ENCODE measurements at places on chromosomes 4 and X.

GRCh38 chr4:40918330-40918729 lies 168.6 kb downstream of the NSUN7 start:
- DNase-seq = no peak

GRCh38 chr4:182847576-182848450 lies 69.4 kb downstream of the DCTD start:
- no peak for DNase-seq

GRCh38 chr4:45939056-45939455 lies 184.8 kb downstream of the GABRG1 start:
- DNase-seq = no peak

DNA sequence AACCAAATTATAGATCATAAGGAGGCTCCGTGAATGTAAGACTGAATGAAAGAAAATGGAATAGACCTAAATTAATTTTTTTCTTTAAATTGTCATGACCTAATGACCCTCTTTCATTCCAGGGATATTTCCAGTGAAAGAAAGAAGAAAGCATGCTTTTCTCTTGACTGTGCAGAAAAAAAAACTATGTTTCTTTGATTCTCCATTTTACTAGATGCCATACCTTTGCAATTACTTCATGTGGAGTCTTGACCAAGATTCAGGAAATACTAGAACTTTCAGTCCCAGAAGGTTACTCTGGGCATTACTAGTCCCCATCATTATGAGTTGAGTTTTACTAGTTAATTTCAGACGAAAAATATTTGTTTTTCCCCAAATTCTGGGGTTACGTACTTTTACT lies 6.4 kb upstream of the COMMD8 start:
- no peak for DNase-seq

DNA sequence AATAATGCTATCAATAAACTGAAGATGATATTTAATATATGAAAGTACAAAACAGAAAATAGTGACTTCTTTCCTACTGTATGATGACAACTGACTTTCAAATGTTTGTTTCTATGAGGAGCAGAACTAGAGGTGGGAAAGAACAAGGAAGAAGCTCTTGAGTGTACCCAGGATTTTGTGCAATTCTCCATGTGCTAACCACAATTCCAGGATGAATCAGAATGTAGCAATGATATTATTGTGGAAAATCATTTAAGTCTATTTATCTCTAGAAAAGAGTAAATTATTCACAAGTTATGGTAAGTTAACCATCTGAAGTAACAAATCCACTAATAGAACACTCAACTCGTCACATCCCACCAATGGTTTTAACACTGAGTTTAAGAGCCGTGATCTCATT lies 324.1 kb upstream of the EMCN start:
- DNase-seq = no peak

DNA sequence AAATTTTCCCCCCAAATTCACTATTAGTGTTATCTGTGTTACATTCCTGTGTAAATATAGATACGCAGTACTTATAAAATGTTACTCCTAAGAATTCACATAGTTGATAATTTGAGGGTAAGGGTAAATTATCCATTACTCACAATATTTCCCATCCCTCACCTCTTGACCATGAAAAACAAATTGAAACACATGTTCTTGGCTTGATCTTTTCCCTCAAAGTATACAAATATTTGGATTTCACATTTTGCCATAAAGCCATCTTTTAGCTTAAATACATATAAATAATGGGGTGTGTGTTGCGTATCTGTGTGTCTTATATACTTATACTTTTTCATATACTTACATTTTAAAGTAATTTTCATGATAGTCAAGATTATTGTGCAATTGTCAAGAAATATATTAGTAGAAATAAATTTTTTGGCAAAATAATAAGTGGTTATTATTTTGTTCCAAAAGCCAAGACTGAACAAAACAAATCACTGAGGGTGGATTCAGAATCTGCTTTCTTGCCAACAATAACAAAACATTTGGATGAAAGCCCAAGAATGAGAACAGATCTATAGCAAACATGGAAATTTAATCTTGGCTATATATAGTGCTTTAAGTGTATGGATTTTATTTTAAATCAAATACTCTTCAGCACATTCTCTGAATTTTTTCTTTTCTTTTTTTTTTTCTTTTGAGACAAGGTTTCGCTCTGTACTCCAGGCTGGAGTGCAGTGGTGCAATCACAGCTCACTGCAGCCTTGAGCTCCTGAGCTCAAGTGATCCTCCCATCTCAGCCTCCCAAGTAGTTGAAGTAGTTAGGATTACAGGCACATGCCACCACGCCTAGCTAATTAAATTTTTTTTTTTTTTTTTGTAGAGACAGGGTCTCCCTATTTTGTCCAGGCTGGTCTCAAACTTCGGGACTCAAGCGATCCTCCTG lies 48.5 kb upstream of the PRSS48 start:
- DNase-seq = no peak

GRCh38 chr4:52883183-52883621 lies 21.1 kb downstream of the RASL11B start:
- no peak for DNase-seq

DNA sequence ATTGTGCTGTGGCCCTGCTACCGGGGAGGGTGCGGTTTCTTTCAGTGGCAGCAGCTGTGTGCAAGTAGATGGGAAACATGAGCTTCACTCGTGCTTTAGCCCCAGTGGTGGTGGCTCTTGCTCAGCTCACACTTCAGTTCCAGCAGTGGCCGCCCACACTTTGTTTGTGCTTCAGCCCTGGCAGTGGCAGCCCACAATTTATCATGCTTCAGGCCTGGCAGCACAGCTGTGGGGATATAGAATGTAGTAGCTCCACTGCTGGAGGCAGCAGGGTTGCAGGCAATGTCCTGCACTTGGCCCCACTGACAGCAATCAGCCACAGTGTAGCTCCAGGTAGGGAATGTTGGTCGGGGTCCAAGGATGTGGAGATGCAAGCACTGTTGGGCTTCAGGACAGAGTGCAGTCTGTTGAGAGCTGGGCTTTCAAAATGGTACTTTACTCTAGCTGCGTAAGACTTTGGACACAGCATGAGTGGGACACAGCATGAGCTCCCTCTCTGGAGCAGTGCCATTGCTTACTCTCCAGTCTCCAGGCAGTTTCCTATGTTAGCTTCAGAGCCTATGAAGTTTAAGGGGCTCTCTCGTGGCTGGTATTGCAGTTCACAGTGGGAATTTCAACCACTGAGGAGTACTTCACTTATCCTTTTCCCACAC lies 413.1 kb downstream of the PDGFC start:
- no peak for DNase-seq

DNA sequence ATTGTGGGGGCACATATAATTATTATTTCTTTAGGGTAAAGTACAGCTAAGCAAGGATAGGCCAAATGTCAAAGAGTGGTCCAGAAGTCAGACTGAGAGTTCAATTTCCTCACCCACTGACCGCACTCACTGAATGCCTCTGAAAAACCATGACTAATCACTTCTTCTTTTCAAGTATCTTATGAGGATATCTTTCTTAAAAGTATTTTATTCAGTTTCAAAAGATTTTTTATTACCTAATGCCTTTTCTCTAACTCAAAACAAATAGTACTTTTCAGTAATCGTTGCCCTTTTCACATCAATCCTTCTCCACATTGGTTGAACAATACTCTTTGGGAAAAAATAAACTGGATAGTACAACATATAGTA lies 61.7 kb upstream of the CAMK2D start:
- DNase-seq = no peak

GRCh38 chrX:112630187-112630586 lies 49.6 kb downstream of the LHFPL1 start:
- DNase-seq = no peak

- no peak for DNase-seq
These were observed 134.5 kb upstream of the NLGN4X start for GRCh38 chrX:6363188-6363587.

- no peak for DNase-seq
These were observed 26.7 kb upstream of the FGFR3 start for GRCh38 chr4:1766106-1767060.

GRCh38 chr4:186900232-186900900 lies 176.7 kb upstream of the FAT1 start:
- no peak for DNase-seq

- DNase-seq = no peak
These were observed 54.5 kb downstream of the CLDN34 start for GRCh38 chrX:10021461-10022272.

GRCh38 chr4:26525136-26525770 lies 35.0 kb upstream of the CCKAR start:
- no peak for DNase-seq

GRCh38 chr4:6494431-6495295 lies 22.2 kb upstream of the PPP2R2C start:
- DNase-seq = no peak

DNA sequence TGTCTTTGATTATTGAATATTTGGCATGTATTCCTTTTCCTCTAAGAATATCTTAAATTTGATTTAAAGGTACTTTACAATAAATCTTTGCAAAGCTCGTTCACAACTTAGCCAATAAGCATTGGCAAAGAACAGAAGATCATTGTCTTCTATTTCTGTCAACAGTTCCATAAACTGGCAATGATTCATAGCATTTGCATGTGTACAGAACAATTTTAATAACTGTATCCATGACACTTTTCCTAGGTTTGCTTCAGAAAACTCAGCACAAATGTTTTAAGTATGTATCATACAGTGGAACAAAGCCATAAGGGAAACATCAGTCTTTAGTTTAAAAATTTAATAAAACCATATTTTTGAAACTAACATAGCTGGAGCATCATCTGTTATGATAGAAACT lies 462.7 kb upstream of the RPS6KA3 start:
- no peak for DNase-seq

- DNase-seq = no peak
These were observed 268.6 kb downstream of the DTHD1 start for GRCh38 chr4:36549992-36550391.

- DNase-seq = peak; percentile 30
These were observed at the start of gene NUDT9 for GRCh38 chr4:87422104-87423052. TSS of gene NUDT9 (plus strand) at chr4:87422573. CDS start at chr4:87422906, 333 bp downstream.

GRCh38 chrX:38018766-38019425 lies 12.5 kb downstream of the SYTL5 start:
- DNase-seq = no peak

DNA sequence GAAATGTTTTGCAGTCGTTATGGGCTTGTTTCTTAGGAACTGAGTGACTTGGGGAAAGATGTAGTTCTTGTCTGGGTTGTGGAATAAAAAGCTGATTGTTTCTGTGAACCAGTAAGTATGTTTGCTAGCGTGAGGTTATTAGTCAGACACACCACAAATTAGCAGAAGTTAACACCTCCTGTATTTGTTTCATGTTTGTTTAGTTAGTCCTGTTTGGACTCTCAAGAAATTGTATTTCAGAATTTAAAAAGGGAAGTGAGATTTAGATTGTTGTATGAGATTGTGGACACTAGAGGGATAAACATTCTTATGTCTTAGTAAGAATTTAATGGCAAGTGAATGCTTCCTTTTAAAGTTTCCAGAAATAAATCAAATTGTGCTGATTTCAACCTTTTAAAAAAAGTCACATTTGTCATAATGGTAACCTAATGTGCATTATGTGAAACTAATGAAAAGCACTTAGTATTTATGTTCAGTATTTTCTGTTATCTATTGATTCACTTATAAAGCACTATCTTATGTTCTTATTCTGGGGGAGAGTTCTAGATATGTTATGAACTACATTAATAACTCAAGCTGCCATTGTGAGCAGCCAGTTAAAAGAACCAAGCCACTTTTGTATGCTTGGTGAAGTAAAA lies 25.6 kb downstream of the ATP10D start:
- no peak for DNase-seq

- DNase-seq = no peak
These were observed 1499.4 kb upstream of the PCDH7 start for GRCh38 chr4:29220761-29221160.

- no peak for DNase-seq
These were observed 795.3 kb upstream of the AADAT start for GRCh38 chr4:170884969-170885570.

GRCh38 chrX:57822818-57823217 lies 87.4 kb downstream of the ZXDA start:
- DNase-seq = no peak

- DNase-seq = no peak
These were observed 315.2 kb downstream of the PCDH10 start for GRCh38 chr4:133464311-133464710.

- DNase-seq = no peak
These were observed 847.8 kb upstream of the SLIT2 start for GRCh38 chr4:19403786-19404370.

DNA sequence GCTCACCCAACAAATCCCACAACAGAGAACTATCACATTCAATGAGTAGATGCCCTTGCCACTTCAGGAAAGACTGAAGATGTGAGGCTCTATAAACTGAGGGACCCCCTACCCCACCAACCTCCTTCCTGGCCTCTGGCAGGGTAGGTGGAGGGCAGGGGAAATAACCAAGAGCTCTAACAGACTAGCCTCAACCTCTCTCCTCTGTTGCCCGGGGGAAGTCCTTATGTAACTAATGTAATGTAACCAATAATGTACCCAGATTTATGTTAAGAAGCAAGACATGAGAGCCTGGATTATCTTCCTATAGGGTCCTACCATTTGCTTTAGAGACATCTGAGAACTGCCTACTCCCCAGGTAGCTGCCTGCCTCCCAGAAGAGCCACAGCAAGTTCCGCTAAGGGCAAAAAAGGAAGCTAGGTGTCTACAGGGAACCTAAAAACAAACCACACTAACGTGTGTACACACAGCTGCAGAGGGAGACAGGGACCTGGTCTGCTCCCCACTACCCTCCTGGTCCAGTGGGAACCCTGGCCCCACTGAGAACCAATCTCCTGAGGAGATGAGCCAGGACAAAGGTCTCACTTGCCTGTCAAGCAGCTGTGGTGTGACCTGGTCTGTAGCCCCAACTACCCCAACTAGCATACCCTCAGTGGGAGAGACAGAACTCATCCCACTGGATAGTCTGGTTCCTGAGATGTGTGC lies 17.7 kb downstream of the OTUD5 start:
- DNase-seq = no peak

DNA sequence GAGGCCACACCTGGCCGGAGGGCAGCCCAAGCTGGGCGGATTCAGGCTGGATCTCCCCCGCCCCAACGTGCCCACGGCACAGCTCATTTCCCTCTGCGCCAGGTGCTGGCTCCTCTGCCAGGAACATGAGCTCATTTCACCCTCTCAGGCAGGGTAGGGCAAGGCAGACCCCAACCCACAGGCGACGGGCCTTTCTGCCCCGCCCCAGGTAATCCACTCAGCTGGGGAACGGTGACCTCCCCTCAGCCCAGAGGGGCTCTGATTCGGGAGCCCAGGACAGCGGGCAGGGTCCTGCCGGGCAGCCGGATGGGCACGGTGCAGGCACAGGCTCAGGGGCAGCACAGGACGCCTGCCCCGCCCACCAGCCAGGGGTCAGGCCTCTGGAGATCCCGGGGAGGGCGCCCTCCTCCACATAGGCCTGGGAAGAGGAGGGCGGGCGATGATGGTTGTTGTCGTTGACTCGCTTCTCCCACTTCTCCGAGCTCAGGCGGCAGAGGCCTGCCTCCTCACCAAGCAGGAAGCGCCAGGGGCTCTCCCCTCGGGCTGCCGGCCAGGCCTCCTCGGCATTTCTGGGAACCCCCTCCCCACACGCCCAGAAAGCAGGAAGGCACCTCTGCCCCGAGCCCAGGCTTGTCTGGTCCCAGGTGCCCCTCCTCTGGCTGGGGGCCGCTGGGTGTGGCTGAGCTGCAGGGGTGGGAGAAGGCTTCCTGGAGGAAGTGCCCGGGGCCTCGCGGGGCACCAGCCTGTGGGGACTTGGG lies 31.1 kb downstream of the TACC3 start:
- no peak for DNase-seq

All from cortex of kidney (tissue), 1 donor.